Chondrocyte (in vitro differentiated cells): ENCODE measurements at places on chromosomes 5 and 9. TPM values are rescaled to one million over a fixed set of nuclear protein-coding genes. Genes with fewer than 3 reads are reported as not detected.

DNA sequence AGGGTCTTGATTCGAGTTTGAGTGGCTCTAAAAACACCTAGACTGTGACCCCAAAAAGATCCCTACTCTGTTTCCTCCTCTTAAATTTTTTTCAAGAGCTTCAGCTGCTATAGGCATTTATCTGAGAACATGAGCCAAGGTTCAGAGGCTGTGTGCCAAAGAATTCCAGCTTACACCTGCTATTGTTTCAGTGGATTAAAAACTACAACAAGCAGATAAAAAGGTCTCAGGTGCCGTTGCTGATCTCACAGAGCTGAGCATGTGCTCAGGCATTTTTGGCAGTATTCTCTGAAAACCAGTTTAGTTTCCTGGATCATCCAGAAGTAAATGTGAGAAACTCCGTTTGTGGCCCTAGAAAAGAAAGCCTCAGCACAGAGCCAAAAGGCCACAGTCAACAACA lies 349.2 kb downstream of the DEPDC1B start:
- H3K4me3 ChIP-seq = no peak overlapping the region
- DNase-seq = no peak
- H3K4me1 ChIP-seq = peaks cover 11% of the 10 kb centered on the region
- no peaks in the 10 kb centered on the region for H3K36me3 ChIP-seq

GRCh38 chr5:44365345-44365744 lies 23.9 kb downstream of the FGF10 start:
- no peak overlapping the region for H3K4me3 ChIP-seq
- no peaks in the 10 kb centered on the region for H3K36me3 ChIP-seq
- peaks cover 7% of the 10 kb centered on the region for H3K4me1 ChIP-seq
- H3K27ac ChIP-seq = no peak overlapping the region
- H3K27me3 ChIP-seq = peaks cover 2% of the 10 kb centered on the region

Gene PTCD2
- total RNA-seq = 8.5 to 14.5 TPM (median 8.8 TPM) in 3 replicates

DNA sequence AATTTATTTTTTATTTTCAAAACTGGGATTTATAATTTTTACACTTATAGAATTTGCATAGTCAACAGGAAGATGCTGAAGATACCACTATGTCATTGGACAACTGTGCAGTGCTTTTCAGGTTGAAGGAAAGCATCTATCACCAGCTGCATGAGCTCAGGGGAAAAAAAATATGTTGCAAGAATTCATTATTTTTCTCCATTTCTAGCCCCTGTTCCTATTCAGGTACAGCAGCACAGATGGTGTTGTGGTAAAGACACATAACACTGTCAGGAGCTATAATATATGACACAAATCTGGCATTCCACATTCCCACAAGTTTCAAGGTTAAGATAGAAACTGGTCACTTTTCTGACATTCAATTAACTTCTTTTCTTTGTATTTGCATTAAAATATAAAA lies 1088.6 kb downstream of the MAT2B start:
- no peaks in the 10 kb centered on the region for H3K36me3 ChIP-seq
- DNase-seq = no peak
- no peak overlapping the region for H3K27ac ChIP-seq
- H3K4me1 ChIP-seq = no peaks in the 10 kb centered on the region

DNA sequence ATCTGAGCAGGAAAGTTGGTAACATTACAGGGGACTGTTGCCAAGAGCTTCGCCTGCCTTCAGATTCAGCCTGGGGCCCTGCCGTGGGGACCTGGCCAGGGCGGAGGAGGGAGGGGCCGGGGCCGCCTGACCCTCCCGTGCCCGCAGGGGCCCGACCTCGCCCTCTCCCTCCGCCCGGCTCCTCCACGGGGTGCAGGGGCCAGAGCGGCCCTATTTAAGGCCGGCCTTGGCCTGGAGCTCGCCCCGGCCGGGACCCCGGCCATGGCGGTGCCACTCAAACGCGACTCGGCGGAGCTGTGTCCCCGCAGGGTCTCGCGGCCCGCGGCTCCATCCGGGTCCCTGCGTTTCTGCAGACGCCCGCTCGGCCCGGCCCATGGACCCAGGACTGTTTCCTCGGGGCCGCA lies 757 bp downstream of the TMEM250 start:
- peak overlapping the region; percentile 57 for H3K27ac ChIP-seq
- DNase-seq = no peak
- H3K4me1 ChIP-seq = peaks cover 8% of the 10 kb centered on the region

- peaks cover 3% of the 10 kb centered on the region for H3K4me1 ChIP-seq
- peaks cover 11% of the 10 kb centered on the region for H3K27me3 ChIP-seq
- no peak overlapping the region for H3K4me3 ChIP-seq
- no peak for DNase-seq
- H3K27ac ChIP-seq = no peak overlapping the region
Observed at GRCh38 chr5:175900157-175900556, 28.8 kb downstream of the CPLX2 start.
